ENCODE measurements at places on chromosomes 16 and 17.

- DNase-seq, result no peak
Observed at GRCh38 chr16:10666291-10666690, 28.4 kb downstream of the TEKT5 start.

DNA sequence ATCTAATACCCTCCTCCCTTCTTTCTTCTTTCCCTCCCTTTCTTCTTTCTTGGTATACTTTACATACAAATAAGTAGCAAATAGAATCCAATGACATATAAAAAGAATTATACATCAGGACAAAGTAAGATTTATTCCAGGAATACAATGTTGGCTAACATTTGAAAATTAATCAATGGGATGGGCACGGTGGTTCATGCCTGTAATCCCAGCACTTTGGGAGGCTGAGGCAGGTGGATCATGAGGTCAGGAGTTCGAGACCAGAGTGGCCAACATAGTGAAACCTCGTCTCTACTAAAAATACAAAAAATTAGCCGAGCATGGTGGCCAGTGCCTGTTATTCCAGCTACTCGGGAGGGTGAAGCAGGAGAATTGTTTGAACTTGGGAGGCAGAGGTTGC lies 72.1 kb downstream of the BCAS3 start:
- DNase-seq, result no peak

- DNase-seq, result no peak
Observed at GRCh38 chr17:28328325-28328724, 6.9 kb downstream of the IFT20 start.

- DNase-seq, result no peak
Observed at GRCh38 chr16:79947771-79948170, 347.2 kb upstream of the MAF start.
